ENCODE measurements at places on chromosomes 1 and 21.
A peak's percentile ranks its signal among the peaks of the same experiment; 100 is the strongest.

DNA sequence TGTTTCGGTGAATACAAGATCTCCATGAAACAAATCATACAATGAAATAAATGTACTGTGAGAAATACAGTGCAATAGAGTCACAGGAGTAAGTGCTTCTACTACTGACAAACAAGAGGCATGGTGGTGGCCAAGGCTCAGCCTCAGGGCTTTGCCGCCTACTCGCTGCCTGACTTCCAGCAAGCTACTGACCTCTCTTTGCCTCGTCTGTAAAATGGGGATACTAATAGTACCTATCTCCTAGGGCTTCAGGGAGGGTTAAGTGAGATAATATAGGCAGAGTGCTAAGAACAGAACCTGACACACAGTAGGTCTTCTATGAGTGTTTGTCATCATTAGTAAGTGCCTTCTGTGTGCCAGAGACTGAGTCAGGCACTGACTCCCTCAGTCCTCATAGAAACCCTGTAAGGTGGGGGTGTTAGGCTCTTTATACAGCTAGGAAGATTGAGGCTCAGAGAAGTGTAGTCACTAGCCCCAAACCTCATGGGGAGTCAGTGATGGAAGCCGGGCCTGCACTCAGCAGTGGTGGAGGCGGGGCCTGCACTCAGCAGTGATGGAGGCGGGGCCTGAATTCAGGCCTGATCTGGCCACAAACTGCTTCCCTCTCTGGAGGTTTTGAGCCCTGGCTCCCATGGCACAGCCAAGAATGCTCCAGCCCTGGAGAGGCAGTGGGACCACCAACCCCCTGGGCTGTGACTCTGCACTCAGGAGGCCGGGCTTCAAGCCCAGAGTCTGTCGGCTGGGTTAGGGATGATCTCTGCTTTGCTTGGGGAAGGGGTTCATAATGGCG lies 6.8 kb downstream of the BSND start:
- no peak for DNase-seq

GRCh38 chr1:23368562-23369334 lies 888 bp downstream of the ZNF436 start:
- peak; percentile 84 for DNase-seq

GRCh38 chr1:212554401-212554800 lies 54.2 kb upstream of the ATF3 start:
- DNase-seq: no peak

DNA sequence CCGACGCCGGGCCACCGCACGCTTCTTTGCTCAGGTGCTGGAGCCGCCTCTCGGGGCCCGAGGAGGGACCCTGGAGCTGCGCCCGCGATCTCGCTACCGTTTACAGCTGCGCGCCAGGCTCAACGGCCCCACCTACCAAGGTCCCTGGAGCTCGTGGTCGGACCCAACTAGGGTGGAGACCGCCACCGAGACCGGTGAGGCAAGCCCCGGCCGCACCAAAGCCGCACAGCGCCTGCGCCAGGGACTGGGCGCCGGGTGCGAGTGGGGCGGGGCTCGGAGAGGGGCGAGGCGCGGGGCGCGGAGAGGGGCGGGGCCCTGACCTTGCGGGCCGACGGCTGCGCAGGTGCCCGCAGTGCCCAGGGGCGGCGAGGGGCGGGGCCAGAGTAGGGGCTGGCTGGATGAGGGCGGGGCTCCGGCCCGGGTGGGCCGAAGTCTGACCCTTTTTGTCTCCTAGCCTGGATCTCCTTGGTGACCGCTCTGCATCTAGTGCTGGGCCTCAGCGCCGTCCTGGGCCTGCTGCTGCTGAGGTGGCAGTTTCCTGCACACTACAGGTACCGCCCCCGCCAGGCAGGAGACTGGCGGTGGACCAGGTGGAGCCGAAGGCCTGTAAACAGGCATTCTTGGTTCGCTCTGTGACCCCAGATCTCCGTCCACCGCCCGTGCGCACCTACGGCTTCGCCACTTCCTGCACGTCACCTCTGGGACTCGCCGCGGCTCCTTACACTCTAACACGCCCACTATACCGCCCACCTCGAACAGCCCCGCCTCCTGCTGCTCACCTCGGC lies 9.8 kb upstream of the CDC20 start:
- peak; percentile 32 for DNase-seq

DNA sequence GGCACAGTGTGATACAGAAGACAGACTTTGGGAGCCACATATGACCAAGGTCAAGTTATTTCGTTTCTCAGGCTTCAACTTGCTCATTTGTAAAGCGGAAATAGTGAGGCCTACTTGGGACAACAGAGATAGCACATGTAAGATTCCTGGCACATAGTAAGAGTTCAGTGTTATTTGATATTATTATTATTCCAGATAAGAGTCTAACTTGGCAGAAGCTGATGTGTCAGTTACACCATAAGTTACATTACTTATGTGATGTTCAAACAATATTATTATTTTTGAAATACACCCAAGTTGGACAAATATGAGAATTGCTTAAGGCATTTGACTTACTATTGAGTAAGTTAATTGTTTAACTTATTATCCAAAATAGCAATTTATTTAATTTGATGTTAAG lies 10.2 kb upstream of the CYP4X1 start:
- DNase-seq: no peak

DNA sequence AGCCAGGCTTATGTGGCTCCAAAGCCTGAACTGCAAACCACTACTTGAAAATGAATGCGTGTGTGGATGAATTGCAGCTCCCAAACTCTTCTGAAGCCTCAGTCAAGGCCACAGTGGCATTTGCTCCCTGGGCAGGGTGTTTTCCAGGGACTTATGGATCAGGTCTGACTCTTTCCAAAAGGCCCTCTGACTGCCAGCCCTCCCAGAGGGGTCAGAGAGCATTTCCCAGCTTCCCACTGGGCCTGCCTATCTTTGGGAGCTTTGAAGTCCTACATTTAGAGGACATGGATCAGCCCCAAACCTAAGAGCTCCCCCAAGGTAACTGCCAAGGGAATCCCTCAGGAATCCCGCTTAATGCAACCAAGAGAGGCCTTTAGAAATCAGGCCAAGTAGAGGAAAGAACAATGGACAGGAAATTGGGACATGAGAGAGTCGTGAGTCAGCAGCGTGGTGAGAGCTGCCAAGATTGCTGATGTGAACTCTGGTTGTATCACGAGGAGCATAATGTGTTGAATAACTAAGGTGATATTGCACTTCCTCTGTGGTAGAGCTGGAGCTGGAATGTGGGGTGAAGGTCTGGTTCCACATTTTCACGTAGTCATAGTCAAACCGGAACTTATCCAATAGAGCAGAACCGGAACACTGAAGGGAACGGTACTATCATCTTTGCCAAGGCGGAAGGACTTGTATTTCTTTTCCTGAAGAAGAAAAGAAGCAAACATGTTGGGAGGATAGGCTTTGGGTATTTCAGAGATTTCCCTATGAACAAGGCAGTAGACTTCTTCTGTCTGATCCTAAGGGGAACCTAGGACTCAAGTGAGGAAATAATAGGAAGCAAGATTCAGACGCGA lies 99.4 kb upstream of the JUN start:
- no peak for DNase-seq

DNA sequence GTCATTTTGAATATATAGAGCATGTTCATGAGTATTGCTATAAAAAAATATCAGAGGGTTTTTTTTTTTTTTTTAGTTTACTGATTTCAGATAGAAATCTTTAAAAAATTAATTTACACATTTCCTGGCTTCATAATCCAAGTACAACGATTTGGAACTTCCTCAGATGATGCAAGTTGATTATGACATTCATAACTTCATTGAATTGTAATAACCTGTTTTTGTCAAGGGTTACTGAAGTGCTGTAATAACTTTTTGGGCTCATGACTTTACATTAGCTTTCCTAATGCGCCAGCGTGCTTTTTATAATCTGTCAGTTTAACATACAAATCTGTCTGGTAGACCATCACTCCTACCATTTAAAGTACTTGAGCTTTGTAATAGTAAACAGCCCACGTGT lies 81.3 kb downstream of the SASS6 start:
- DNase-seq: no peak

- DNase-seq: no peak
These were observed 73.3 kb upstream of the PDE4B start for GRCh38 chr1:65719391-65719790.

- DNase-seq: no peak
These were observed 343.4 kb downstream of the MATN1 start for GRCh38 chr1:30379684-30380624.

- DNase-seq: no peak
These were observed 11.6 kb downstream of the GJA5 start for GRCh38 chr1:147748676-147749350.

DNA sequence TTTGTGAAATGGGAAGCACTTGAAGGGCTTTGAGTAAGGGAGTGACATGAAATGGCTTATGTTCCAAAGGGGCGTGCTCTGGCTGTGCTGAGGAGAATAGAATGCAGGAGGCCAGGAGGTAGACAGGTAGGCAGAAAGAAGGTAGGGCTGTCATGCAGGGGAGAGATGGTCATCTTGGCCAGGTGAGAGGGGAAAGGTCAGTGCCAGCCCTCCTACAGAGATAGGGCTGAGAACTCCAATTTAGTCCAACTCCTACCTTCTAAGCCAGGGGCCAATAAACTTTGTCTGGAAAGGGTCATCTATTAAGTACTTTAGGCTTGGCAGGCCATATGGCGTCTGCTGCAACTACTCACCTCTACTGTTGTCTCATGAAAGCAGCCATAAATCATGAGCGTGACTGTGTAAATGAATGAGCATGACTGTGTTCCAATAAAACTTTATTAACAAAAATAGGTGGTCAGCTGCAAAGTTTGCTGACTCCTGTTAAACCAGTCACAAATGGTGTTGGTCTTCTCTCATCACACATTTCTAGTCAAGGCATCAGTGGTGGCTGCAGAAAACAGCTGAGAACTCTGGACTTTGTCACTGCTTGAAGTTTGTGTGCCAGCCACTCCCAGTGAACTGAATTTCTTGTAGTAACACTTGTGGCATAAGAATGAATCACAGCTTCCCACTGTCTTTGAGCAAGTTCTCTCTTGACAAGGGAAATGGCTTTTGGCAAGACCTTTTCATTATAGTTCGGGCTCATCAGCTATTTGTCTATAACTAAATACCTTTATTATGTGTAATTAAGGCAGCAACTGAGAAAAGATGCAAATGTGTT lies 32.0 kb upstream of the CD2 start:
- no peak for DNase-seq

DNA sequence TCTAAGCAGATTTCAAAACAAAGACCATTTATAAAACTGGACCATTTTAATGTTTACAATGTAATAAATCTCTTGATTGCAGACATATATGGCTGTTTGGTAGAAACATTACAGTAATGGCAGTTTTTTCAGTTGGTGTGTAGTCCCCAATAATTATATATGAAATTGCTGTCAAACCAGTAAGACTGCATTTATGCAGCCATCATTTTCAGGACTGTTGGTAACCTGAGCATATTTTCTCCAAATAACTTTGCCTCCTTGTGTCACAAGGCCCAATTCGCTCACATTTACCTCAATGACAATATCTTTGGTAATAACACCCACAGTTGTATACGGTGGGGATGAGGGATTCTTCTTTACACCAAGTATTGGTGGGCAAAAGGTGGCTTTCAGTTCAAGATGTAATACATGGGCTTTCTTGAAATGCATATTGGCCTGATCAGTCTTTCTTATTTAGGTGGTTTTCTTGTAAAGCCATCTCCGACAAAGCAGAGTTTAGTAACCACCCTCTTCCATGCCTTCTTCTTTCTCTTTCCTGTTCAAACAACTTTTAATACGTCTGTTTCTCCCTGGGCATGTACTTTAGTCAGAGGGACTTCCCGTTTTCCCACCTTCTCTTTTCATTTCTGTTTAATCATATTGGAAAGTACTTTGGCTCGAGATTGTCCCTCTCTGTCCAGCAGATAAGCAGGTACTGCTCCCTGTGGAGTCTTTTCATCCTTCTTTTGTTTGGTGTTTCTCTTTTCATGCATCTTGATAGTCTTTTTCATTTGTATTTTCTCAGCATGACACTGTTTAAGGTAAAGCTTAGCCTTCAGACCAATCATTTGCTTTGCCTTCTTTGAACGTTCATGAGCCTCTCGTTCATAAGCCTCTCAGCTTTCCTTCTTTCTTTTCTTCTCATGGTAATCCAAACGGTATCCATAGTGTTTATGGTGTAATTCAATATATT lies 30.4 kb downstream of the ATP2B4 start:
- no peak for DNase-seq

DNA sequence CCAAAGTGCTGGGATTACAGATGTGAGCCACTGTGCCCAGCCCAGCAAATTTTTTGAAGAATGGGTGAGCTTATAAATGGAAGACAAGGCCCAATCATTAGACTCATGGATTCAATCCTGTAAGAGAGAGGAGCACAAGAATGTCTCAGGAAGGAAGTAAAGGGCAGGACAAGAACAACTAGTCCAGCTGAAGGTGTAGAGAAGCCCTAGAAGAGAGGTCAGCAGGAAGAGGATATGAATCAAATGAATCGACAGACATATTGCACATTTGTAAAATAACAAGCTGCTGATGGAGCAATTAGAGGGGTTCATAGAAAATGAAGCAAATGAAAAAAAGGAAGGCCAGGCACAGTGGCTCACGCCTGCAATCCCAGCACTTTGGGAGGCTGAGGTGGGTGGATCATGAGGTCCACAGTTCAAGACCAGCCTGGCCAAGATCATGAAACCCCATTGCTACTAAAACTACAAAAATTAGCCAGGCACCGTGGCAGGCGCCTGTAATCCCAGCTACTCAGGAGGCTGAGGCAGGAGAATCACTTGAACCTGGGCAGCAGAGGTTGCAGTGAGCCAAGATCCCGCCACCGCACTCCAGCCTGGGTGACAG lies 74.9 kb downstream of the MIS18A start:
- DNase-seq: no peak

GRCh38 chr1:202210385-202210784 lies 16.8 kb downstream of the LGR6 start:
- no peak for DNase-seq

Measured in activated T-cell treated with anti-CD3 and anti-CD28 coated beads for 48 hours (primary cell).